A375 (cell line): ENCODE measurements at places on chromosomes 1 and 21. TPM values are rescaled to one million over a fixed set of nuclear protein-coding genes. Genes with fewer than 3 reads are reported as not detected.

The KCNAB2 gene
- total RNA-seq = 11.1 and 12.3 TPM in 2 replicates

The FAM110D gene
- total RNA-seq = 0.03 TPM in 1 of 2 replicates, not detected in the other

The ERICH3 gene
- total RNA-seq = not detected in 2 replicates

The SPRR1A gene
- total RNA-seq = not detected in 2 replicates

The MATN1 gene
- total RNA-seq = 0.45 and 0.91 TPM in 2 replicates

The OR2G6 gene
- total RNA-seq = not detected in 2 replicates

The YOD1 gene
- 18.1 and 18.3 TPM in 2 replicates for total RNA-seq

The SLC1A7 gene
- total RNA-seq = 0.19 TPM in 1 of 2 replicates, not detected in the other

The KCNA2 gene
- total RNA-seq = 0.03 and 0.41 TPM in 2 replicates

The LENEP gene
- total RNA-seq = not detected in 2 replicates
